Hematopoietic multipotent progenitor cell treated with erythropoietin and hydrocortisone succinate and interleukin-3 and kit ligand, for 4 days (in vitro differentiated cells): ENCODE measurements at places on chromosomes 11 and 22.
A peak's percentile ranks its signal among the peaks of the same experiment; 100 is the strongest.

- DNase-seq = no peak
Observed at GRCh38 chr11:72426758-72427157, 7.6 kb downstream of the CLPB start.

DNA sequence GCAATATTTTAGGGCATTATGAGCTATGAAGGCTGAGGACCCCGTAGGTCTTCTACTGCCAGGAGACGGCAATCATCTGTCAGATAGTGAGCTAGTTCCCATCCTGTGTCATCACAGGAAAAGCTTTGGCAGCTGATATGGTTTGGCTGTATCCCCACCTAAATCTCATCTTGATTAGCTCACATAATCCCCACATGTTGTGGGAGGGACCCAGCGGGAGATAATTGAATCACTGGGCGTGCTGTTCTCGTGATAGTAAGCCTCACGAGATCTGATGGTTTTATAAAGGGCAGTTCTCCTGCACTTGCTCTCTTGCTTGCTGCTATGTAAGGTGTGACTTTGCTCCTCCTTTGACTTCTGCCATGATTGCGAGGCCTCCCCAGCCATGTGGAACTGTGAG, 18.1 kb downstream of the CSRP3 start:
- DNase-seq = peak; percentile 57

- DNase-seq = peak; percentile 55
Observed at GRCh38 chr11:93225662-93226061, 27.9 kb upstream of the SLC36A4 start.

DNA sequence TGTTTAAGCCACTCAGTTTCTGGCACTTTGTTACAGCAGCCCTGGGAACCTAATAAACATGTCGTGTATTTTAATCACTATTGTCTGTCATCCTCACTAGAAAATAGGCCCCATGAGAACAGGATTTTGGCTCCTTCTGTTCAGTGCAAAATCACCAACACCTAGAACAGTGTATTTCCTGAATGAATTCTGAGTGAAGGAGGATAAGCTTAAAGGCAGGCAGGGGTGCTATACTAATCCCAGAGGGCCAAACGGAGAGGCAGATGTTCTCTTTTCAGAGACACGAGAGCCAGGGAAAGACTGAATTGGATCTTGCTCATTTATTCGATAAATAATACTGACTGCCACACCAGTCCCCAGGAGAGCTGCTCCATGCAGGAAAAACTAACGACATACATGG, 10.4 kb downstream of the SMCO4 start:
- DNase-seq = no peak

DNA sequence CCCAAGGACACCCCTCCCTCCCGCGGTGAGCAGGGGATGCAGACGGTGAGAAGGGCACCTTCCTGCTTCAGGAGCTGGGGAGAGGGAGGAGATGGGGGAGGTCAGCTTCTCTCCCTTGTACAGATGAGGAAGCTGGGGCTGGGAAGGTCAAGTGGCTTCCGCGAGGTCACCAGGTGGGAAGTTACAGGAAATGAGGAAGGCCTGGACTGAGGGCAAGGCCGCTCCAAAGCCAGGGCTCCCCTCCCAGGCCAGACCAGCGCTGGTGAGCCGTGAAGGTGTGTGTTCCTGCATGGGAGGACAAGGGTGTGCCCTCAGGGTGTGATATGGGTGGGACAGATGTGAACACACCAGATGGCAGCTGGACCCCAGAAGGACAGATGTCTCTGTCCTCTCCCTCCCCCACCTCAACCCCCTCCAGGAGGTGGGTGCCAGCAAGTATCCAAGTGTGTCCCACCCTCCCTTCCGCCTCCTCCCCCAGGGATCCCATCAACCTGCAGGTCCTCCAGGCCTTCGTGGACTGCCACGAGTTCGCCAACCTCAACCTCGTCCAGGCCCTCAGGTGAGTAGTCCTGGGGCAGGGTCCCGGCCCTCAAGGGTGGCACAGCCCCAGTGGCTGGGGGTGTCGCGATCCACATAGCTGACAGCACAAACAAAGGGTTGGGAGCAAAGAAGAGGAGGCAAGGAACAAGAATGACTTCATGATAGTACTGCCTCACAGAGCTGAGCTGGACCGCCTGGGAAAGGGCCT, 16.6 kb downstream of the CYTH4 start:
- DNase-seq = no peak

DNA sequence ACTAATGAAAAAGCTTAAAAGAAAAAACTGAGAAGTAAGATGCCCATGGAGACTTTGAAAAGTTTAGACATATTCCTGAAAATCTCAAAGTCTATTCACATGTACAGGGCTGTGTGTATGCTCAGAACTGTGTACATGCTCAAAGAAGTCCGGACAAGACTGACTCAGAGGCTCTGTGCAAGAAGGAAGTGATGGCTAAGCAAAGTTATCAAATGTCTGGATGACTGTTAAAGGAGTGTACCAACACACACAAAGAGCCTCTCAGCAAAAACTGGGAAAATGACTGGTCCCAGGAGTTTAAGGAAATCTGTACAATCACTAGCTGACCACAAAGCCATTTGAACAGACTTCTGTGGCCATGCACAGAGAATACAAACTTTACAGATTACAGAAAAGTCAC, 33.1 kb upstream of the ARHGAP32 start:
- DNase-seq = no peak

DNA sequence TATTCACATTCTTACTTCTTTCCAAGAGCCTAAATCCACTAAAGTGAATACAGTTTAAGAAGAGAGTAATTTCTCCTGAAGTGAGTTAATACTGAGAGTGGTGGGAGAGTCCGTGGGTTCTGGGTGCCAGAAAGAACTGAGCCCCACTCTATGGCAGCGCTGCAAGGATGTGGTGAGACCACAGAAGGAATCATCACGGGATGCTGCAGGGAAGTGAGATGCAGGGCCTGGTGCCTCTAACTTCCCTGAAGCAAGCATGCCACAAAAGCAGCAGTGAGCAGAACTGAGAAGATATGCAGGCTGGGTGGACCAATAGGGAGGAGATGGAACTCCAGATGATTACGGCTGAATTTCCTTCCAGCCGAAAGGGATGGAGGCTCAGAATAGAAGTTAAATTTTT, 5.0 kb upstream of the MMP12 start:
- DNase-seq = no peak

GRCh38 chr11:45607995-45608394, 57.4 kb downstream of the CHST1 start:
- DNase-seq = peak; percentile 7

DNA sequence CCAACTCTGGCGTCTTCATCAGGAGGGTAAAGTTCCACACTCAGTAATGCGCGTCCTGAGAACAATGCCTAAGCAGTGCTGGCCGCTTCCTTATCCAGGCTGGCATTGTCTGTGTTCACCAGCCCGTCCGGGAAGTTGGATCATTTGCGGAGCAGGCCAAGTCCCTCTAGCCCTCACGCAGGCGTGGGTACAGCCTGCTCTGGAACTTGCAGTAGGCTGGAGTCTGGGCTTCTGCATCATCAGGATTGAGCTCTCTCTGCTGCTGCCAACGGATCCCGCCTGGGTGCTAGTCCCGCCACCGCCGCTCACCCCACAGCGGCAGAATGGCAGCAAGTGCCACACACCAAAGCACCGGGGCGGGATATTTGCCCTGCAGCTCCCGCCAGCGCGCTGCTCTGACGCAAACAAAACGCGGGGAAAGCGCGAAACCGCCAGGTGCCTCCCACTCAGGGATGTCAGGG, 29.0 kb downstream of the GLYATL1 start:
- no peak for DNase-seq
